Liver (tissue), 10 donors: ENCODE measurements at places on chromosomes 4 and X. TPM values are rescaled to one million over a fixed set of nuclear protein-coding genes. Genes with fewer than 3 reads are reported as not detected.

- no peaks in the 10 kb centered on the region for H3K36me3 ChIP-seq
- DNase-seq = no peak
- no peaks in the 10 kb centered on the region for H3K27me3 ChIP-seq
Observed at GRCh38 chrX:152212969-152213368, 74.6 kb upstream of the MAGEA10 start.

BEX2 gene
- 0.75 TPM for total RNA-seq

PAGE4 gene
- not detected for total RNA-seq

DNA sequence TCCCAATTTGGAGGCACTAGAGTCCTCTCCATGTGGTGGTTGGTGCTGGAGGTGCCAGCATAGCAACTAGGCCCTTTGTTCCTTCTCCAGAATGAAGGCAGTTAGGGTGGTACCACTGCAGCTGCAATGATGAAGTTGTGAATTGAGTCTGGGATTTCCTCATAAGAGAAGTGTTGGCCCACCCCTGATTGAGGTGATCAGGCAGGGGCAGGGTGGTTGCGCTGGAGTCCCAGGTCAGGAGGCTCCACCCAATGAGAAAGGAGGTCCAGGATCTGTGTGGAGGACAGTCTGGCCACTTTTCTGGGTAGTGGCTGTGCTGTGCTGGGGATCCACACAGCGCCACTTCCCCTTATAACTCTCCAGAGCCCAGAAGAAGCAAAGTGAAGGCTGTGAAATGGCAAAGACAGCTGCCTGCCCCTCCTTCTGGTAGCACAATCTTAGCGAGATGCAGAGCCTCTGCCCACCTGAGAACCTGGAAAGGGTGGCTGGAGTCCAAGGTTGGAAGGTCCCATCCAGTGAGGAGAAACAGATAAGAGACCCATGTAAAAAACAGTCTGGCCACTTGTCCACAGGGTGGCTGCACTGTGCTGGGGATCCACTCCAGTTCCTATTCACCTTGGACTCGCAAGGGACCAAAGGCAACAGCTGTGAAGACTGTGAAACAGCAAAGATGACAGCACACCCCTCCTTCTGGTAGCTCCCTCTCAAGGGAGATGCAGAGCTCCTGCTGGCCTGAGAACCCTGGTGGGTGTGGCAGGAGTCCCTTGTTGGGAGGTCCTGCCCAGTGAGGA lies 124.6 kb downstream of the RRAGB start:
- H3K36me3 ChIP-seq = no peaks in the 10 kb centered on the region
- DNase-seq = no peak
- H3K27ac ChIP-seq = no peak overlapping the region
- no peaks in the 10 kb centered on the region for H3K27me3 ChIP-seq
- no peak overlapping the region for H3K4me3 ChIP-seq

- H3K36me3 ChIP-seq = no peaks in the 10 kb centered on the region
- H3K4me3 ChIP-seq = no peak overlapping the region
- no peaks in the 10 kb centered on the region for H3K4me1 ChIP-seq
- no peak for DNase-seq
Observed at GRCh38 chrX:9668537-9668936, 97.1 kb downstream of the GPR143 start.

DNA sequence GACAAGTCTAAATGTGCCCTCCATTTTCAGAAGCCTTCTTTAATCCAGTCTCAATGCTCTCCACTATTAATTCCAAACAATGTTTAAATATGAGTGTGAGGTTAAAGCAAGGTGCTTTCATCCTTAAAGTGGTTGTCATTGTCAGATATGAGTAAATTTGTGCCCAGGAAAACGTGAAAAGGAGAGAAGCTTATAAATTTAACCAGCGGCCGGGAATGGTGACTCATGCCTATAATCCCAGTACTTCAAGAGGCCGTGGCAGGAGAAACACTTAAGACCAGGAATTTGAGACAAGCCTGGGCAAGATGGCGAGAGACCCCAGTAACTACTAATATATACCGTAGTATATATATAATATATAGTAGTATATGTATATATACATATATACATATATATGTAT lies 270.0 kb downstream of the ARHGAP24 start:
- no peaks in the 10 kb centered on the region for H3K27me3 ChIP-seq
- no peaks in the 10 kb centered on the region for H3K4me1 ChIP-seq
- no peak overlapping the region for H3K4me3 ChIP-seq
- no peak for DNase-seq
- no peak overlapping the region for H3K27ac ChIP-seq
